ENCODE measurements at places on chromosomes 12 and 14.

DNA sequence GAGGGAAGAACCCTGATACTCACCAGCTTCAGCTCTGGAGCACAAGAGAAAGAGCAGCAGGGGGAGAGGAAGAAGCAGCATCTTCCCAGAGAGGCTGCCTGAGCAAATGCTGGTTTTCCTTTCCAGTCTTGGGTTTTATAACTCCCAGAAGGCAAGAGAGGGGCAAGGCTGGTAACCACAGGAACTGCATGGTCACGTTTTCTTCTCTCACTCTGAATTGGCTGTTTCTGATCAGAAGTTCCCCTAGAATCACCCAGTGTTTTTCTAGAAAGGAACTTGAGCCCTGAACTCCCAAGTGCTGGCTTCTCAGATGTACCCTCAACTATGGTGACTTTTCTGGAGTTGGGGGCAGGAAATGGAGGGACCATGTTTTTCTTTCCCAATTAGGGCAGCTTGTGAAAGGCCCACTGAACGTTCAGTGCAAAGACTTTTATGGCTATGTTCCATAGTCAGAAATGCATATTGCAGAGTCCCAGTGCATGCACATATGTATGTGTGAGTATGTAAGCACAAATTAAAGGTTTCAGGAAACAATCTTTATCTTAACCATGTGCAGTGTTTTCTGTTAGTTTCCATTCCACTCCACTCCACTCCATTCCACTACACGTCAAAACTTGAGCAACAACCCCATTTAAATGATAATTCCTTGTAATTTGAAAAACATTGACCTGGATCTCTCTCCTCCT is at the start of gene CMA1:
CMA1 (minus strand) TSS at position 111 of the 686 bp plus-strand sequence; CDS start at position 81, 30 bp downstream.
- DNase-seq, result no peak

DNA sequence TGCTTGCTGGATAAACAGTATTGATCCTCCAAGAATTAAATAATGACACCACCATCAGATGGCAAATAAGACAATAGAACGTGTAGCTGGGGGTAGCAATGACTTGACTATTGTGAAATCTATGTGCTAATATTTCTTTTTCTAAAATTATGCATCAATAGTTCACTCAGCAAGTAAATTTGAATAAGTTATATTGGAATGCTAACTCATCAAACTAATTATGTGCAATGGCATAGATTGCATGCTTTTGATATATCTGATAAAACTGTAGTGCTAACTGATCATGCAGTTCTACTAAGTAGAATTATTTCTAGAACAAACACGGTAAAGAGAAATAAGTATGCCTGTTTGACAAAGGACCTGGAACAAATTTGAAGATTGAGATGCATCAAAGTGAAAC is 474.4 kb downstream of the NOVA1 start:
- no peak for DNase-seq

DNA sequence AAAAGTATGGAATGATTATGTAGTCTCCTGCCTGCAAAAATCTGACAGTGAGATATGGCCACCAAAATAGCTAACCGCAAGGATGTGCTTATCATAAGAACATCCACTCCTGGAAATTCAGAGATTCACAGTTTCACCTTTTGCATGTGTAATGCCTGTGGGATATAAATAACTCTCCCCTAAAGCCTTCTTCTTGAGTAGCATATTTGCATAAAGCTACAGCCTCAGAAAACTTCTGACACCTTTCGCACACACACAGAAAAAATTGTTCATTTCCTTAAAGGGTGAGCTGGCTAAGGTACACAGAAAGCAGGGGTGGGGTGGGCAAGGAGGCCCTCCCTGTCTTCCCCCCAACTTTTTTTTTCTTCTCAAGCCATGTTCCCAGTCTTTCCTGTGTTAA is 3.1 kb upstream of the IGF1 start:
- DNase-seq, result no peak

GRCh38 chr12:123961585-123962345 is 10.9 kb downstream of the CCDC92 start:
- DNase-seq, result no peak

DNA sequence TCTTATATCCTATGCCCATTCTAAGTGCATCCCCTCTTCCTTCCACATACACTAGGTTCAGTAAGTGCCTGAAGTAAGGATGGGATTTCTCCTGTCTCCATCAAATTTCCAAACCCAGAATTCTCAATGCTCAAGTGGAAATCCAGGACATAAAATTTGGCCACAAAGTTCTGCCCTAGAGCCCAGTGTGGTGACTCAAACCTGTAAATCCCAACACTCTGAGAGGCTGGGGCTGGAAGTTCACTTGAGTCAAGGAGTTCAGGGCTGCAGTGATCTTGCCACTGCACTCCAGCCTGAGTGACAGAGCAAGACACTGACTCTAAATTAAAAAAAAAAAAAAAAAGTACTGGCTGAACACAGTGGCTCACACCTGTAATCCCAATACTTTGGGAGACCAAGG is 4.5 kb upstream of the ARF3 start:
- DNase-seq, result no peak

DNA sequence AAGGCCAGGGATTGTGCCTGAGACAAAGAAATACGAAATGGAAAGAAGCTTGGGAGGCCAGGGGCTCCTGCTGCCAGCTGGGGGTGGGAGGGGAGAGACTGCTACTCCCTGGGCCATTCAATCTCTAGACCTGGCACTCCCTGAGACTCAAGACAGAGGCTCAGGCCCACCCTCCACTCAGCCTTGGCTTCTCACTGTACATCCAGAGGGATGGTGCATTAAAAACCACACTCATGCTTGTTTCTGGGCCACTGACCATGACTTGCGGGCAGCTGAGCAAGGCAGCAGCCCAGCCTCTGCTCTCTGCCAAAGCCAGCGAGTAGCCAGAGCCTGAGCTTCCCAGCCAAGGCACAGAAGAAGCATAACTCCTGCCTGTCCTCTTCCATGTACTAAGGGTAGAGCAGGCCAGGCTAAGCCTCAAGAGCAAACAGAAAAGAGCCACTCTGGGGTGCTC is 41.5 kb downstream of the PITPNM2 start:
- DNase-seq, result no peak

- no peak for DNase-seq
Observed at GRCh38 chr12:42234970-42235369, 3.1 kb downstream of the YAF2 start.

DNA sequence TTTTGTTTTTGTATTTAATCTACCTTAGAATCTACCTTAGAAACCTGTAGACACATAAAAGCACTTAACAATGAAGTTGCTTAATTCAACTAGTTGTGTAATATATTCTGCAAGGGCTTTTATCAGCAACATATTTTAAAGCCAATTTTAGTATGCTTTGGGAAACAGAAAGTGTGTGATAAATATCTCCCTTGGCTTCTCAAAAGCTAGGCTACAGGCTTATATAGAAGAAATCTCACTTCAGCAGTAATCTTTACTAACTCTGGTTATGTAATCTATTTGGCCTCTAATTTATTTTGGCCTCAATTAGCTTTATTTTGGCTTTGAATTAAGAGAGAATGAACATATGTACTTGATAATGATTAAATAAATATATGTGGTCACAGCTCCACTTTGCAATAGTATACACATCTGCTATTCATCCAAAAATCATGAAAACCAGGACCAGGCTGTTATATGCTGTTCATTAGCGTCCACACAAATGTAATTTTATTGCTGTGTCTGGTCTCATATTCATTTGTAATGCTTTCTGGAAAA is 37.2 kb downstream of the LRP6 start:
- DNase-seq, result no peak

DNA sequence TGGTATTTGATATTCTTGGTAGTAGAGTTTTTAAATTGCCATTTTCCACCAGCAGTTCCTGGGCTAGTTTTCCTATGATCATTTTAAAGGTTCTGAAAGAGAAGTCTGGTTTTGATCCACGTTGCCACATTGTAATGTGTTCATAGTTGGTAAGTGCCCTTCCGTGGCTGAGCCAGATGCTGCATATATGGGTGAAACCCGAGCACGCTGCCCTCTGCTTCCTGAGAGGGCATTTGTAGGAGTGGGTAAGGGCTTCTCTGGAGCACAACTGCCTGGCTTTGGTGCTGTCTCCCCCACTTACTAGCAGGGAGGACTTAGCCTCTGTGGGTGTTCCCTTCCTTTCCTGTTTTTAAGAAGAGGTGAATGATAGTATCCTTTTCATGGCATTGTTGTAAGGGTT is 7.1 kb downstream of the SNRNP35 start:
- DNase-seq, result no peak

GRCh38 chr12:76515271-76515670 is 44.3 kb downstream of the OSBPL8 start:
- DNase-seq, result no peak

- peak; percentile 89 for DNase-seq
Observed at GRCh38 chr14:74608959-74609611, 3.0 kb downstream of the LTBP2 start.

DNA sequence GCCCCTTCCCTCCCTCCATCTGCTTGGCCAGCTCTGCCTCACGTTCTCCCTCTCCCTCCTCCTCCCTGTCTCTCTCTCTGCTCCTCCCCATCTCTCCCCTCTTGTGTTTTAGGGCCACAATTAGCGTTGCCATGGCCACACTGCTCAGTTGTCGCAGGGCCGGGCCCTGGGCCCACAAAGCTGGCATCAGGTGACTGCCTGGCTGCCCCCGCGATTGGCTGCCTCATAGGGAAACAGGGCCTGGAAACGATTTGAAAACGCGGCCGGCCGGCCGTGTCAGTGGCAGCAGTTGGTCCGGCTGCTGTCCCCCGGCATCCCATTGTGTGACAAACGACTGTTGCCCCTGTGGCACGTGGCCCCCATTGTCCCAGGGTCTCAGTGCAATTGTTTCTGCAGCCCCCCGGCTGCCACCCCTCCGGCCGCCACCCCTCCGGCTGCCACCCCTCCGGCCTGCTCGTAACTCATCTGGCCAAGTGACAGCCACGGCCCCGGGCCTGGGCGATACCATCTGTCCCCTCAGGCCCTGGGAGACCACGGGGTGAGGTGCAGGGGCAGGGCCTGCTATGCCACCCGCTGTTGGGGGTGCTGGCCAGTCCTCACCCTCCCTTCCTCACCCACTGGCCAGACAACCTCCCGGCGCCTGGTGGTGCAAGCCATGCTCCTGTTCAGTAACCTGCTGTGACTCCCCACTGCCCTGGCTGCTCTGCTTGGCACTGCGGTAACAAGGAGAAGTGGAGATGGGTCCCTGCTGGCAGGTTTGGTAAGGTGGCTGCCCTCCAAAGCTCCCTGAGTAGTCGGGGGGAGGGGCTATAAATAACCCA is 17.4 kb downstream of the FOXN4 start:
- peak; percentile 43 for DNase-seq

DNA sequence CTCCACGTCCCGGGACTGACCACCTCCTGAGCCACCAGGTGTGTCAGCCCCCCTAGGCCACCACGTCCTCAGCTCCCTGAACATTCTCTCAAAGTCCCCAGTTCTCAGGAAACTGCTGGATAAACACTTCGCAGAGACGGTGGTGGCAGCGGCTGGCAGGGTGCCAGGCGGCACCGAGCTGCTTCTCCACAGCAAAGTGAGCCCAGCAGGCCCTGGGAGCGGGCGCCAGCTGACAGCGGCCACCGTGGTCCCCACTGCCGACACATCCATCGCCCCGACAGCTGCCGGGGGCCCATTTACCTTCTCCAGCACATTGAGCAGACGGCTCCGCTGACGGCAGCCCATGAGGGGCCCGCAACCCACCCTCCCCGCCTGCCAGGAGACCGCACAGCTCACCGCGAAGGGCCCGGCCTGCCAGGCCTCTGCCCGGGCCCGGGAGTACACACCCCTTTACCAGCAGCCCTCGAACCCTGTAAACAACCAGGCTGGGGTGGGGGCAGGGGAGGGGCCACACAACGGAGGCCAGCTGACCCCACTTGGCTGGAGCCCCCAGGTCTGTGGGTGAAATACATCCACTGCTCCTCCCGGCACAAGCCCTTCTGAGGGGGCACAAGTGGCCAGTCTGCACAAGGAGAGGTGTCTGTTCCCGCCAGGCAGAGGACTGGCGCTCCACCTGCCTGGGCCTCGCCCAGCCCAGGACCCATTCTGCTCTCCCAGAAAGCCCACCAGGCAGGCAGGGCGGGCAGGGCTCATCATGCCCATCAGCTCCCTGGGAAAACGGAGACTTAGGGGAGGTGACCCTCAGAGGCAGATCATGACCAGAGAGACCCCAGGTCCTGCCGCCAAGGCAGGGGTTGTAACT is 10.5 kb downstream of the AKT1 start:
- no peak for DNase-seq

GRCh38 chr12:131829791-131830334 is 1.7 kb downstream of the MMP17 start:
- DNase-seq, result no peak

DNA sequence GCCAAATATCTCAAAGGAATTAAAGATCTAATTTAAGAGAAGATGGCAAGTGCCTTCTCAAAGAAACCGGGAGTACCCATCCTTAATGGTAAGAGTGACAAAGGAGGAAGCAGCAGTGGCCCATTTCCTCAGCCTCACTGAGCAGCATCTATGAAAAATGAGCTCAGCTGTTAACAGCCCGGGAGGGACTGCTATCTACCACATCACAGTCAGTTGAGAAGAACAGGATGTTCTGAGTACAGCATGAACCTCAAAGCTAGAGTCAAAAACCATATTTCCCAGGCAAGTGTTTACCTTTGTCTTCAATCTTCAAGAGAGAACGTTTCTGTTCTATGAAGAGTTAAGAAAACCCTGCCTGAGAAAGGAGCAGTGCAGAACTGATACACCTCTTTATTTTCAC is 115.0 kb downstream of the BTG1 start:
- DNase-seq, result peak; percentile 45

GRCh38 chr14:89720741-89721729 is 233.5 kb downstream of the EFCAB11 start:
- peak; percentile 40 for DNase-seq

DNA sequence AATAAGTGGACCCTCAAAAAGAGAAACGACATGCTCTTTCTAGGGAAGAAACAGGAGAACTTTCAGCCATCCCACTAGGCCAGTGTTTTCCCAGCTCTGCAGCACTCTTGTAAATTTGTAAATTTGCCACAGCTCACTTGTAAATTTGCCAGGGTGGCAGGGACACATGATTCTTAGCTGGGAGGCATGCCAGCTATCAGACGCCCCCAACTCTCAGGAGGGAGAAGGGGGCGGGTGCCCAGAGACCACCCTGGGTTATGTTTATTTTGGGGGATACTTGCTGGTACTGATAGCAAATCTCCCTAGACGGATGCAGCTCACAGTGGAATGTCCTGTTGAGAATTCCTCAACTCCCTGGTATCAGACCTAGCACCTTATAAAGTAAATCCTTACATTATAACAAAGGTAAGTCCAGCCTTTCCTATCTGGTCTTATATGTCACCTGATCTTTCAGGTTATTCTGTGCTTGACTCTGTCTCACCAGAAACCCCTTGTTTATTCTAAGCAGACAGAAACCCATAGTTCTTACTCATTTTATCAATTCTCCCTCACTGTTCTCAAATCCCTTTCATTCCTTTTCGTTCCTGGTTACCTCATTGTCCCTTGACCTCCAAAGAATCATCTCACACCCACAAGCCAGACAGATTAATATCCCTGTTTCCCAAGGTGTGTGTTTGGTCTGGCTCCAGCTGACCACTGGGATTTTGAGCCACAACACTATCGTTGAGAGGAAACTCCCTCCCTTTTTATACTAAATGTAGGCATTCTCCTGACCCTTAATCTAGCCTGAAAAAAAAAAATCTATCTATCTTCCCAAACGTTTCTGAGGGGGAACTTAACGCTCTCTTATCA is 69.3 kb upstream of the HMGA2 start:
- DNase-seq, result no peak

GRCh38 chr12:3480764-3481163 is 10.2 kb upstream of the PRMT8 start:
- no peak for DNase-seq

Measured in breast epithelium (tissue), 4 donors.